ENCODE measurements at places on chromosomes 12 and 14. TPM values are rescaled to one million over a fixed set of nuclear protein-coding genes. Genes with fewer than 3 reads are reported as not detected.

The TEX22 gene
- total RNA-seq, result 0.19 TPM

The PPFIA2 gene
- total RNA-seq, result not detected

The CLEC4D gene
- not detected for total RNA-seq

The BEGAIN gene
- total RNA-seq, result 7.2 TPM

The STYK1 gene
- 0.28 TPM for total RNA-seq

The SLC10A1 gene
- total RNA-seq, result not detected

The KLRD1 gene
- not detected for total RNA-seq

The KCNK13 gene
- 0.11 TPM for total RNA-seq

The MYF5 gene
- total RNA-seq, result not detected

The EXOC3L4 gene
- 1.1 TPM for total RNA-seq

The PLEKHG7 gene
- 0.06 TPM for total RNA-seq

The MSI1 gene
- 1.1 TPM for total RNA-seq

The SLC15A4 gene
- 24.3 TPM for total RNA-seq

The PPP1R36 gene
- 0.14 TPM for total RNA-seq

The LMNTD1 gene
- total RNA-seq, result not detected

The CLMN gene
- total RNA-seq, result 5.6 TPM

The KRT75 gene
- total RNA-seq, result 0.13 TPM

The CLEC9A gene
- not detected for total RNA-seq

The ACSM4 gene
- not detected for total RNA-seq

The C14orf180 gene
- total RNA-seq, result not detected

The DHRS2 gene
- 7.5 TPM for total RNA-seq

The BIN2 gene
- total RNA-seq, result 0.07 TPM

The KCNJ8 gene
- total RNA-seq, result 0.29 TPM

The KRT74 gene
- total RNA-seq, result not detected

The PLEKHD1 gene
- 0.04 TPM for total RNA-seq

The RD3L gene
- total RNA-seq, result not detected

The MYRFL gene
- not detected for total RNA-seq

The TRIAP1 gene
- total RNA-seq, result 74.1 TPM

The KERA gene
- total RNA-seq, result not detected

The OTUB2 gene
- 3.8 TPM for total RNA-seq
